ENCODE measurements at places on chromosomes 2 and 18.

DNA sequence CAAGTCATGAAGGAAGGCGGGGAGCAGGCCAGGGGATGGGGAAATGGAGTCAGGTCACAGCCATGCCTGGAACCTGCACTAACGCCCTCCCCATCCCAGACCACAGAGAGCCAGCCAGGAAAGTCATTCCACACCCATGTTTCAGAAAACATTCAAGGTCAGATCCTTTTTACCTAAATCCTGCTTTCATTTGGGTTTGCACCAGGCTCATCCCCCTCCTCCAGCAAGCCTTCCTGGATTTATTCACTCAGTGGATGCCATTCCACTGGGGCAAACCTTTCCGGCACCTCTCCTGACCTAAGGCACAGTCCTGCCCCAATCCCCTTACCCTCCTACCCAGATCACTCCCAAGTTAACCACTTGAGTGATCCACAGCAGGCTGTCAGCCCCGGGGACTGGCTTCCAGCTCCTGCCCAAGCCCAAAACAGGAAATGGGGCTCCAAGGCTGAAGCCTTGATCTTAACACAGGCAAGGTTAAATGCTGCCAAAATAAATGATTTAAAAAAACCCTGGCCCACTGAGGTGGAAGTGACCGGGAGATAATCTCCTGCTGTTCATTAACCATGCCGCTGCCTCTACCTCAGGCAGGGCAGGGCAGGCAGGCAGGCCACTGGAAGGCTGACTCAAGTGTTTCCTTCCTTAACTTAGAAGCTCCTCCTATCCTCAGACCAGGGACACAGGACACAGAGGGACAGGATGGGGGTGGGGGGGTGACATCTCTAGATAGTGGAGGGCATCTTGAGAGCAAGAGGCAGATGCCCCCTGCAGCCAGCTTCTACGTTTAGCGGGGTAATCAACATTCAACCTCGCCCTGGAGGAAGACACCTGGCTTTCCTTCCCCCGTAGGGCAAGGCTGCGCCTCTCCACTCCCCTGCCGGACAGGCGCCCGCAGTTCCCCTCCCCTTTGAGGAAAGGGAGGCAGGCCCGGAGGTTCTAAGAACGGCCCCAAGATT, 1.4 kb downstream of the RAB11FIP5 start:
- DNase-seq, result peak; percentile 45

- no peak for DNase-seq
These were observed 977 bp downstream of the SLC8A1 start for GRCh38 chr2:40450796-40451430.

DNA sequence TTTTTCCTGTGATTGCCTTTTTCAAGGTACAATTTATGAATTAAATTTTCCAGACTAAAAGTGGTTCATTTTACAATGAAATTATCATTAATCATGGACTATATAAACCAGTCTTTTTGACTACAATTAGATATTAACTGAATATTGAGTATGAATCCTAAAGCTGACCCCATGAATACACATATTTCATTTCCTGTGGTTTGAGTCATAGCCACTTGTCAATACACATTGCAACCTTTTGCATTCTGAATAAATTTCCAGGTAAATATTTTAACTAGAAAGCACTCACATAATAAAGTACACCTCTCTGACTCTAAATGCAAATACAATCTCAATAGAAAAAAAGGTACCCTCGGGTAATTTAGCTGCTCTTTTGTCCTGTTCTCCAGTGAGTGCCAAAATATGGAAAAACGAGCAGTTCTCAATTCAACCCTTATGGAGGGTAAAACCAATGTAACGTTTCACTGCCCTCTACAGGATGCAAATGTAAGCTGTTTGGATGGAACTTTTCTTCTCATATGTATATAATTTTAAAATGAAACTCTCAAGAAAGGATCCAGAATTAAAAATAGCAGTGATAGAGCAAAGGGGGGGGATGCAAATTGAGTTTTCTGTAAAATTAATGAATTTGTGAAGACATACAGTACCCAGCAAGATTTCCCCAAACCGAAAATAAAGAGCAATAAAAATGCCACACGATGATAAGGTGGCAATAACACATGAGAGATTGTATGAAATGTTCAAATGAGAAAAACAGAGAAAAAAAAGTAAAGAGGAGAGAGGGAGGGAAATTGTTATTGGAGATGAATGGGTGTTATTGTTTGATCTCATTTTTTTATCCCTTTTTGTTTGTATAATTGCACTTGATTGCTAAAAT, 1795.7 kb upstream of the PIK3C3 start:
- DNase-seq, result peak; percentile 14

DNA sequence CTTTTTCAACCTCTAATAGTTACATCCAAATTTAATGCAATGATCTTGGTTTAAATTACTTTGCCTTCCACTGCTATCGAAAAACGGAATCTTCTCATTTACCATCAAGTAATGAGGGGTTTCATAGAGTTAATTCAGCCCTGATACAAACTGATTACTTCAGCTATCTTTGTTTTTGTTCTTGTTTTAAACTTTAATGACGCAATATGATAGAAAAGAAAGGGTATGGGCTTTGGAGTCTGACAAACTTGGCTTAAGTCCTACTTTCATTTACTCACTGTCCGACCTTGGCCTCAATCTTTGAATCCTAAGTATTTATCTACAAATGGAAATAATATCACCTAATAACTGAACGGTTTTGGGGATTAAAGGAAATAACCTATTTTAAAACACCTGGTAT, 16.1 kb downstream of the ADAM17 start:
- no peak for DNase-seq

DNA sequence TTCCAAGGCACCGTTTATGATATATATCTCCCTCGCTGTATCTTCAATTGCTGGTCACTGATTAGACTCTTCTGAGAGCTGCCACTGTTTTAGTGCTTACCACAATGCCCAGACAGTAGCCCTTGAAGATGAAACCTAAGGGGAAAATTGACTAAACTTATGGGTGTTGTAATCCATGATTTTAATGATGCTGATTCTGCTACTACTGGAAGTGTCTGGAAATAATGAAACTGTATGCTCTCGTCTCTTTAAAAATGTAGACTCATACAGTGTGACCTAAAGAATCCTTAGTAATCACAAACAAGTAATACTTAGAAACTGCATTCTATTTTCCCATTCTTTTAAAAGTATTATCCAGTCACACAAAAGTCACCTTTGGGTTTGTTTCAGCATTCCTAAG, 5.5 kb upstream of the SLC8A1 start:
- DNase-seq, result no peak

DNA sequence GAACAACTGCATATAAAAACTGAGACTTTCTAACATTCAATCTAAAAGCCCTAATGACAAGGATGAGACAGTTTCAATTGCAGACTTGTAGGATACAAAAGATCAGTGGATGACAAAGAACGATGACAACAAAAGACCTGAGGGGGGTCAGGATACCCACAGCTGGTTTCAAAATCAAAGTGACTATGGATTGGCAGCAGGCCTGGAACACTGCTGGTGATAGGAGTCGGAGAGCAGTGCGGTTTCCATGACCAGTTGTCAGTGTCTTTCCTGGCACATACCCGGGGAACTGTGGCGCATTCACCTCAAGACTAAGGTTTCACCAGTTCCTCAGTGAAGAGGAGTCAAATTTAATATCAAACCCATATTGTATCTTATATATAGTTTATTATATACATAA, 42.0 kb downstream of the EHD3 start:
- no peak for DNase-seq

DNA sequence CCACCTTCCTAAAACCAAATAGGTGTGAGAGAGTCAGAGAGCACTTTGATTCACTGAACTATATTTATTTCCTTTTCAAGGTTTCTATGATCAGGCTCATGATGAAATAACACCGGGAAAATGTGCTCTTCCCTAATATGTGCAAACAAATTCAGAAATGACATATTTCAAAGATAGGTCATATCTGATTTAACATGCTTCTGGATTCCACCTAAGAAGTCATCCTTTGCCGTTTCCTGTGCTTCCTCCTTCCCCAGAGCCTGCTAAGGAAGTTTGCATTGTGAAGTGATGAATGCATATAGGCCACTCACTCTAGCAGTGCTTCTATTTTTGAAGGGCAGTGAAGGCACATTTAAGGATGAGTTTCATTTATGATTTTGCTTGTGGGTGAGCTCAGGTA, 327.6 kb downstream of the TDRD15 start:
- DNase-seq, result no peak

- no peak for DNase-seq
These were observed 1610.4 kb upstream of the ZEB2 start for GRCh38 chr2:146130290-146130689.

- DNase-seq, result no peak
These were observed 5.8 kb upstream of the ADNP2 start for GRCh38 chr18:80103231-80103630.

DNA sequence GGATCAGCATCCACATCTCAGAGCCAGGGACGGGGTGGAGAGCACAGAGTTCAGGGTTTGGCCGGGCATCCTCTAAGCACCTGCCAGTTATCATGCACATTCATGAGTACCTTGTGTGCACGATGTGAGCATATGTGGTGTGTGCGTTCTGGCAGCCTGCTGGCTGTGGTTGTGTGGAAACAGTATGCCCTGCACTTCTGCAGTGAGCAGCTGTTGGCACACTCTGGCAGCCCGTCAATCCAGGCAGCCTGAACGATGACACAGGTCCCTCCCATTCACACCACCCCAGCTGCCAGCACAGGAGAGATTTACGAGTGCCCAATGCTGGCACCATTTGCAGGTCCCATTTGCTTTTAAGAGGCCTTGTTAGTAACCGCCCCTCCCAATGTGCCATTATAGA, 74.2 kb downstream of the CD8B2 start:
- DNase-seq, result no peak

DNA sequence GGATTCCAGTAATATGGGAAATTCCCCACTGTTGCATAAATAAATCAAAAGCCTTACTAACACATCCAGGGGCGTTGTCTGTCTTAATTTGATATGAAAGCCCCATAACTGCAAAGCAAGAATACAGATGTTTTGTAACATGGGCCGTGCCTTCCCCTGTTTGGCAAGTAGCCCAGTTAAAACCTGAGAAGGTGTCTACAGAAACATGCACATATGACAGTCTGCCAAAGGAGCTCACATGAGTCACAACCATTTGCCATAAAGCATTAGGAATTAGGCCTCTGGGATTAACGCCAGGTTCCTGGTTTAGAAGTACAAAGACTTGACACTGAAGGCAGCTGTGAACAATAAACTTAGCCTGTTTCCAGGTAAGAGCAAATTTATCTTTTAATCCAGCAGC, 43.1 kb upstream of the LONRF2 start:
- DNase-seq, result peak; percentile 88

DNA sequence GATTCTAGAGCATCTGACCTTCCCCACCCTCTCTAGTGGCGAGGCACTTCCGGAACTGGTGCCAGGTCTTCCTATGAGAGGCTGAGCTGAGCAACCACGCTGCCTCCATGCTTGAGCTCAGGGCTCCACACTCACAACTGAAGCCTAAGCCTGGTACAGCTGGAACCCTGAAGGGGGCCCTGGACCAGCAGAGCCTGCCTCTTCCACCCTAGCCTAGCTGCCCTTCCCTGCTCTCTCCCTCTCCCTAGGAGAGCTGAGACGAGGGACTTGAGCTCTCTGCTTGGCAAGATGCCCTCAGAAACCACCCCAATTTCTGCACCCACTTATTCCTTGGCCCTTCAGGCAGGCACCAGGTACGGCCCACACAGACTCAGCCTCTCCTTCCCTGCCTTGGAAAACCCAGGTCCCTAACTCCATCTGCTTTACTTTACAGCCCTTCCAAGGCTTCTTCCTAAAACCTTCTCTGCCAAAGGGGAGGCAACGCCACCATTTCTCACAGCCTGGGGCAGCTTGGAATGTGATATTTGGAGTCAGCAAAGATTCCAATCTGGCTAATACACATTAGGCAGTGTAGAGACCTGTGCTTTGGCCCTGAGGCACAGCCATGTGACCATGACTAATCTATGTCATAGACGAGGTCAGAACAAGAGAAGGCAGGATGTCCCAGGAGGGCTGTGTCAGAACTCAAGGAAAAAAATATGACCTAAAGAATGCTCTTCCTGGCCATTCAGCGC, 18.8 kb downstream of the COX7A2L start:
- DNase-seq, result peak; percentile 97

GRCh38 chr2:29606104-29607037, 315.0 kb downstream of the ALK start:
- peak; percentile 30 for DNase-seq

GRCh38 chr2:172783165-172783898, 47.7 kb downstream of the RAPGEF4 start:
- DNase-seq, result peak; percentile 72

DNA sequence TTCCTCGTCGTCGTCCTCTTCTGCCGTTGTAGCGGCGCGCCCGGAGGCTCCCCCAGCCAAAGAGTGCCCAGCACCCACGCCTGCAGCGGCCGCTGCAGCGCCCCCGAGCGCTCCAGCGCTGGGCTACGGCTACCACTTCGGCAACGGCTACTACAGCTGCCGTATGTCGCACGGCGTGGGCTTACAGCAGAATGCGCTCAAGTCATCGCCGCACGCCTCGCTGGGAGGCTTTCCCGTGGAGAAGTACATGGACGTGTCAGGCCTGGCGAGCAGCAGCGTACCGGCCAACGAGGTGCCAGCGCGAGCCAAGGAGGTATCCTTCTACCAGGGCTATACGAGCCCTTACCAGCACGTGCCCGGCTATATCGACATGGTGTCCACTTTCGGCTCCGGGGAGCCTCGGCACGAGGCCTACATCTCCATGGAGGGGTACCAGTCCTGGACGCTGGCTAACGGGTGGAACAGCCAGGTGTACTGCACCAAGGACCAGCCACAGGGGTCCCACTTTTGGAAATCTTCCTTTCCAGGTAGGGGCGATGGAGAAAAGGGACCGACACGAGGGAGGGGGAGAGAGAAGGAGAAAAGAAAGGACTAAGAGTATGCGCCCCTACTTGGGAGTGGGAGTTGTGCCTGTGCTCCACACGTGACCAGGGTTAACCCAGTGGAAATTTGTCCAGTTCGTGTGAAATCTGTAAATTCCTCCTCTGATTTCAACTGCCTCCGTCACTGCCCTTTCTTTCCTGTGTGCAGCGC, 800 bp downstream of the HOXD13 start:
- DNase-seq, result no peak

DNA sequence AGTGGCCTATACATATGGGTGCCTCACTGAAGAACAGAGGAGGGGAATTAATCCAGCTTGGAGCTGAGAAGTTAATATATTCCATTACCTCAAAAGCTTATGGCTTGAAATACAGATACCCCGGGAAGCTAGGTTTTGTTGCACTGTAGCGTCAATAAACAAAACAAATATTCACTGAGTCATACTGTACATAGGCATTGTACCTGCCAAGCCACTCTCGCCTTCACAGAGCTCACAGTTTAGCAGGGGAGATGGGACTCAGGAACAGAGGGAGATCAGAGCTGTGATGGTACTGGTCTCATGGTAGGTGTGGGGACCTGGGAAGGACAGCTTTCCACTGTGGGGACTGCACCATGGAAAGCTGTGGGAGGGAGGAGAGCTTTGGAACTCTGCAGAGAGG, 111.2 kb upstream of the ST6GAL2 start:
- DNase-seq, result no peak

- DNase-seq, result peak; percentile 76
These were observed 3.8 kb upstream of the LTBP1 start for GRCh38 chr2:32942793-32943485.

- no peak for DNase-seq
These were observed 642.7 kb downstream of the ARHGAP15 start for GRCh38 chr2:143771939-143772338.
